ENCODE measurements at places on chromosomes 7 and 10. TPM values are rescaled to one million over a fixed set of nuclear protein-coding genes. Genes with fewer than 3 reads are reported as not detected.

DNA sequence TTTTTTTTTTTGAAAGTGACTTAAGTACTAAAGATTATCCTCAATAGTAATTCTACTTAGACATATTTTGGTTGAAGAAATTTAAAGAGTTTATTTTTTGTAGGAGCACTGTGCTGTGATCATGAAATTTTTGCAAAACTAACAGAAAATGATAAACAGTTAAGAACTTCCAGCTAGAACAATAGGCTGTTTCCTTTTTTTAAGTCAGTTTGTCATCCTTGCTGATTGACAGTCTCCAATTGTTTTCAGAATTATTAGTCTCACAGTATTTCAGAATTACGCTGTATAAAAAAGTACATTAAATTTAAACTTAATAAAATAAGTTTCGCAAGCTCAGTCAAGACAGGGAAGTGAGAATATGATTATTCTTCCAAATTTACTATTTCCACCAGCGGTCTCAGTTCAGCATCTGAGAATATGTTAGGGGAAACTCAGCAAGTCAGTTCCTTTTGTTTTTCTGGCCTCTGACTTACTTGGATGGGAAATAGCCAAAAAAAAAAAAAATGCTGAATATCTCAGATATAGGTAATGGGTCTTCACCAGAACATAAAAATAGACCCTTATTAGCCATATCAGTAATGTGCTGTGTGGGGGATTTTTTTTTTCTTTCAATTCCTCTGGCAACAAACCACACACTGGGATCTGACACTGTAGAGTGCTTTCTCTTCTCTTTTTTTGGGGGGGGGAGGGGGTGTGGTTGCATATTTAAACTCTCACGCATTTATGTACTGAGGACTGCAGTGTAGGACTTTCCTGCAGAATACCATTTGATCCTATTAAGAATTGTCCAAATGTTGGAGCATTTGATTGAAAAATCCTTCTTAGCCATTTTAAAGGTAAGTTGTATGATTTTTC is at the start of gene CD36:
TSS of gene CD36 (plus strand) at position 732 of the 855 bp plus-strand sequence. CDS start 8,099 bp downstream, outside the sequence.
- no peak for DNase-seq

Gene SMNDC1
- 10.3 TPM for total RNA-seq

Gene CRYGN
- not detected for total RNA-seq

GRCh38 chr7:138449580-138449979 is 10.5 kb upstream of the TRIM24 start:
- DNase-seq = no peak

- DNase-seq = no peak
These were observed 354.1 kb downstream of the TNS3 start for GRCh38 chr7:47227762-47228177.

All from suprapubic skin (tissue), 4 donors.